Hepatocyte (in vitro differentiated cells): ENCODE measurements at places on chromosomes 7 and 10. TPM values are rescaled to one million over a fixed set of nuclear protein-coding genes. Genes with fewer than 3 reads are reported as not detected.

- no peak for DNase-seq
- no peaks in the 10 kb centered on the region for H3K36me3 ChIP-seq
- H3K4me3 ChIP-seq: no peak overlapping the region
- no peak overlapping the region for H3K27ac ChIP-seq
- no peaks in the 10 kb centered on the region for H3K4me1 ChIP-seq
These were observed 67.8 kb upstream of the ATP6V0A4 start for GRCh38 chr7:138865843-138866242.

The PGAM1 gene
- 204 and 214 TPM in 2 replicates for total RNA-seq

- peaks cover 17% of the 10 kb centered on the region for H3K4me1 ChIP-seq
- no peak overlapping the region for H3K27ac ChIP-seq
- no peaks in the 10 kb centered on the region for H3K27me3 ChIP-seq
- no peaks in the 10 kb centered on the region for H3K36me3 ChIP-seq
- DNase-seq: no peak
These were observed 181.4 kb downstream of the JCAD start for GRCh38 chr10:29877793-29878491.

The SFTPA1 gene
- total RNA-seq: not detected in 2 replicates

DNA sequence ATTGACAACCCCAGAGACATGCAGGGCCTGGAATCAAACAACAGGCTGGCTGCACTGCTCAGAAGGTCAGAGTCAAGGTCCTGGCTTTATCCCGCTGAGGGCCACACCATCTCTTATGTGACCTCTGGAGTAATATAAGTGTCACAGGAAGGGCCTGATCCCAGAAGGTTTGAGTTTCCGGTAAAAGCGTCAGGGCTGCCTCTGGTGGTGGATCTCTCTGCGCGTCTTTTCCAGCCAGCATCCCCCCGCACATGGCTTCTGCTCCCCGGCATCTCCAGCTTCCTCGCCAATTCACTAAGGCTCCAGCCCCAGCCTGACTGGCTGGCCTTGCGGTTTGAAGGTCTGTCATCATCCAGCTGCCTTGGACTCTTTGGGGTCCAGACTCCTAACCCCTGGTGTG is 54.2 kb downstream of the SNX10 start:
- DNase-seq: no peak
- H3K4me1 ChIP-seq: no peaks in the 10 kb centered on the region
- H3K36me3 ChIP-seq: no peaks in the 10 kb centered on the region
- no peaks in the 10 kb centered on the region for H3K27me3 ChIP-seq
- H3K27ac ChIP-seq: no peak overlapping the region

The ADO gene
- total RNA-seq: 24.6 and 25.8 TPM in 2 replicates

The MCM10 gene
- 2.7 and 3.1 TPM in 2 replicates for total RNA-seq

- H3K4me3 ChIP-seq: no peak overlapping the region
- no peak for DNase-seq
- H3K36me3 ChIP-seq: no peaks in the 10 kb centered on the region
- H3K27me3 ChIP-seq: no peaks in the 10 kb centered on the region
- H3K4me1 ChIP-seq: no peaks in the 10 kb centered on the region
These were observed 19.4 kb downstream of the PFKFB3 start for GRCh38 chr10:6221971-6222751.

DNA sequence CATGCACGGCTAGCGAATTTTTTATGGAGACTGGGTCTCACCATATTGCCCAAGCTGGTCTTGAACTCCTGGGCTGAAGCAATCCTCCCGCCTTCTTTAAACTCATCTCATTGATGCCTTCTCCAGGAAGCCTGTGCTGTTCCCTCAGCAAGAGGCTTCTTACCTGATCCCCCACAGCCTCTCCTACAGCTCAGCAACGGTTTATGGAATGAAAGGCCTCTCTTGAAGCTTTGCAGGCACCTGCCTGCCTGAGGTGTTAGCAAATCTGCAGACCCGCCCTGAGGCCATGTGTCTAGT is 468 bp upstream of the TRIM56 start:
- no peak overlapping the region for H3K4me3 ChIP-seq
- H3K4me1 ChIP-seq: peaks cover 8% of the 10 kb centered on the region
- peak overlapping the region; percentile 98 for H3K27ac ChIP-seq
- no peaks in the 10 kb centered on the region for H3K36me3 ChIP-seq
- no peak for DNase-seq
- no peaks in the 10 kb centered on the region for H3K27me3 ChIP-seq

The SERPINE1 gene
- total RNA-seq: 81.8 and 98.2 TPM in 2 replicates

DNA sequence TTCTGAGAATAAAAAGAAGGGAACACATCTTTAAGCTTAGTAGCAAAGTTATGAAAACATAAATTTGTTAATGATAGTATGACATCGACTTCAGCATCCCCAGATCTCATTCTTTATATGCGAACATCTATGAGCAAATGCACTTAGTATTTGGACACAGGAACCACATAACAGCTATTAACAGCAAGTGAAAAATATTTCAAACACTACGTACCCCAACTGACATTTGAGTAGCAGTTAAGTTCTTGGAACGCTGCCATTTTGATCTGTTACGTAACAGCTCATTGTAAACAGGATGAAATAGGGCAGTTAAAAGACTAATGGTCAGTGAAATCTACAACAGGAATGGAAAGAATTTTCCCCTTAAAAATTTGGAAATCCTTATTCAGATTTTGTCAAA is 428.9 kb downstream of the TNS3 start:
- DNase-seq: peak; percentile 70
- H3K27ac ChIP-seq: peak overlapping the region; percentile 6
- H3K4me1 ChIP-seq: peaks cover 18% of the 10 kb centered on the region

DNA sequence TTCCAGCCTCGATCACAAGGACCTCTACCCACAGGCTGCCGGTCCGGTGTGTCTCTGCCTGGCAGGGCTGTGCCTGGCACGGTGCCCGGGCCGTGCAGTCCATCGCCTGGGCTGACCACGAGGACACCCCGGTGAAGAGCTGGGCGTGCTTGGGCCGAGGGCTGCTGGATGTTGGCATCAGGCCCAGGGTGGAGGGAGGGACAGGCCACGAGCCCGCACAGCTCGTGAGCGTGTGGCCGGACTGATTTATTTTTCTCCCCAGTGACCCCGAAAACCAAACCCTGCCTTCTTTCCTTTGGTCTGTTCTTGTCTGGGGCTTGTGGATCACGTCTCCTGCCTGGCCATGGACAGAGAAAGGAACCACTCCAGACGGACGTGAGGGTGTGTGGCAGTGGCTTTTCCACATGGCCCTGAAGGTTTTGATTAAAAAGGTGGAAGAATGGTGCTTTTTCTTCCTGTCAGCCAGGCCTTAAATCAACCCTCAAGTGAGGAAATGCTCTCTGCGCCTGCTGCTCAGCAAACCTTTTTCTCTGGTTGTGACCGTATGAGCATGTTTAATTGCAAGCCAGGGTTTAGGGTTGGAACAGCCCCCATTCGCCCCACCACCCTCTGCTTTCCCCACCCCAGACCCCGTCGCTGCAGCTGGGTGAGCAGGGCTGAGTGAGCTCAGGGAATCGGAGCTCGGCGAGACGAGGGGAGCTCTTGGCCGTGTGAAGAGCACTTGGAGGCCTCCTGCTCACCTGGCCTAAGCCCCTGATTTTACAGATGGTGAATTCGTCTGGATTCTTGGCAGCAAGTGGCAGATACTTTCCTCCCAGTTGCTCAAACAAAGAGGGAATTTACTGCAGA is 130.1 kb downstream of the RGS10 start:
- DNase-seq: no peak
- H3K36me3 ChIP-seq: no peaks in the 10 kb centered on the region

The PCLO gene
- 4.2 and 8.1 TPM in 2 replicates for total RNA-seq

GRCh38 chr7:80873140-80873539 is 45.7 kb downstream of the SEMA3C start:
- no peak overlapping the region for H3K27ac ChIP-seq
- H3K36me3 ChIP-seq: no peaks in the 10 kb centered on the region
- no peaks in the 10 kb centered on the region for H3K27me3 ChIP-seq
- no peak for DNase-seq
- peaks cover 28% of the 10 kb centered on the region for H3K4me1 ChIP-seq

The STEAP1B gene
- 0.36 TPM in 1 of 2 replicates, not detected in the other for total RNA-seq

- no peaks in the 10 kb centered on the region for H3K36me3 ChIP-seq
- H3K27ac ChIP-seq: no peak overlapping the region
- H3K4me1 ChIP-seq: no peaks in the 10 kb centered on the region
- H3K4me3 ChIP-seq: no peak overlapping the region
These were observed 51.2 kb downstream of the INSYN2A start for GRCh38 chr10:127145173-127145572.

GRCh38 chr7:30813466-30813865 is 42.2 kb downstream of the MINDY4 start:
- H3K4me3 ChIP-seq: no peak overlapping the region
- no peaks in the 10 kb centered on the region for H3K36me3 ChIP-seq
- no peaks in the 10 kb centered on the region for H3K4me1 ChIP-seq
- DNase-seq: no peak
- no peaks in the 10 kb centered on the region for H3K27me3 ChIP-seq
- no peak overlapping the region for H3K27ac ChIP-seq

The RPS24 gene
- total RNA-seq: 2,225 and 2,372 TPM in 2 replicates

The CRYGN gene
- total RNA-seq: not detected in 2 replicates

The WEE2 gene
- 3.6 and 3.7 TPM in 2 replicates for total RNA-seq

DNA sequence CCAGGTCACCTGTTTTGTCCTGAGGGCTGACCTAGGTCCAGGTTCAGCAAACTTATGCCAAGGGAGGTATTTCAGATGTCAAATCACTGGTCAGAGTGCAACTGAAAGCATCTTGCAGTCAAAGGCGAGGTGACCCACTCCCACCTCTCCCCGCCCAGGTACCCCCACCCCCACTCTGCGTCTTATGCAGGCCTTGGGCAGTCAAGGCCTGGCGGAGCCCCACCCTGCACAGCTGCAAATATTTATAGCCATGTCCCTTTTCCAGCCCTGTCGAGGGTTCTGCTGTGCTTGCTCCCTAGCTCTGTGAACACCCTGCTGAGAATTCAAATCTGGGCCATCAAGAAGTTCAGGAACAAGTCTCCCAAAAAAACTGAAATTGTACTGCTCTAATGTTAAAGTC is 40.6 kb upstream of the BMPR1A start:
- no peak overlapping the region for H3K27ac ChIP-seq
- no peak overlapping the region for H3K4me3 ChIP-seq
- peaks cover 6% of the 10 kb centered on the region for H3K4me1 ChIP-seq
- H3K27me3 ChIP-seq: no peaks in the 10 kb centered on the region

GRCh38 chr7:9022456-9022855 is 589.0 kb downstream of the NXPH1 start:
- no peak for DNase-seq
- no peaks in the 10 kb centered on the region for H3K27me3 ChIP-seq
- no peak overlapping the region for H3K27ac ChIP-seq
- H3K4me3 ChIP-seq: no peak overlapping the region
- no peaks in the 10 kb centered on the region for H3K4me1 ChIP-seq

The JCAD gene
- total RNA-seq: 11.0 and 12.8 TPM in 2 replicates

The COL28A1 gene
- total RNA-seq: 0.47 and 1.1 TPM in 2 replicates

- H3K4me1 ChIP-seq: no peaks in the 10 kb centered on the region
- no peak overlapping the region for H3K4me3 ChIP-seq
- no peak for DNase-seq
These were observed 63.1 kb downstream of the MALRD1 start for GRCh38 chr10:19111501-19112267.

The LRRC61 gene
- total RNA-seq: 23.4 and 24.0 TPM in 2 replicates

DNA sequence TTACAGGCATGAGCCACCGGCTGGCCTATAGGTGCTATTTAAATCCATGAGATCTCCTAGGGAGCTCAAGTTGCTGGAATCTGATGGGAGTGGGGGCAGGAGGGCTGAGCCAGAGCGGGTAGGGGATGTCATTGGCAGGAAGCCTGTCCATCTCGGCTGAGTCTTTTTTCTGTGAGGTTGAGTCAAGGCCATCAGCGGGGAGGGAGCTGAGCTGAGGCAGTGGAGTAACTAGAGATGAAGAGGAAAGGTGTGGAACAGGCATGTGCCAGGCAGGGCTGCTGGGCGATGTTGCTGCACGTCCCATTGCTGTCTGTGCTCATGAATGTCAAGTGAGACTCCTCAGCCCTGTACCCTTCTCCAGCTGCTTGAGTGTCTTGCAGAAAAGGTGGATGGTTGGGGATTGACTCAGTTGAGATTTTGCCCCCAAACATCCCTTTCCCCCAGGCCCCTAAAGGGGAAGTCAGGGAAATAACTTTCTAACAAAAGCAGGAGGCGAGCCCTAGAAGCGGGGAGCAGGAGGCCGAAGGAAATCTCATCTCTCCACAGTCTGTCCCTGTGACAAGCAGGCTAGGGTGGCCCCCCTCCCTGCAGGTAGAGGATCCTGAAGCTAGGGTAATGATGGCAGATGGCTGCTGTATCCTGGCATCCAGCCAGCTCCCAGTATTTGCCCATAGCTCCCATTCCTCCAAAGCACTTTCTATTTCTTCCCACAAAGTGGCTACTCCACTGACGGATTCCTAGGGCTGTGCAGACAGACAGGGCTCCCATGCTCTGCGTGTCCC is 5.4 kb downstream of the ATP6V1F start:
- H3K27ac ChIP-seq: no peak overlapping the region
- no peak overlapping the region for H3K4me3 ChIP-seq
- peaks cover 23% of the 10 kb centered on the region for H3K4me1 ChIP-seq
- no peak for DNase-seq

The MINPP1 gene
- total RNA-seq: 52.3 and 56.1 TPM in 2 replicates

DNA sequence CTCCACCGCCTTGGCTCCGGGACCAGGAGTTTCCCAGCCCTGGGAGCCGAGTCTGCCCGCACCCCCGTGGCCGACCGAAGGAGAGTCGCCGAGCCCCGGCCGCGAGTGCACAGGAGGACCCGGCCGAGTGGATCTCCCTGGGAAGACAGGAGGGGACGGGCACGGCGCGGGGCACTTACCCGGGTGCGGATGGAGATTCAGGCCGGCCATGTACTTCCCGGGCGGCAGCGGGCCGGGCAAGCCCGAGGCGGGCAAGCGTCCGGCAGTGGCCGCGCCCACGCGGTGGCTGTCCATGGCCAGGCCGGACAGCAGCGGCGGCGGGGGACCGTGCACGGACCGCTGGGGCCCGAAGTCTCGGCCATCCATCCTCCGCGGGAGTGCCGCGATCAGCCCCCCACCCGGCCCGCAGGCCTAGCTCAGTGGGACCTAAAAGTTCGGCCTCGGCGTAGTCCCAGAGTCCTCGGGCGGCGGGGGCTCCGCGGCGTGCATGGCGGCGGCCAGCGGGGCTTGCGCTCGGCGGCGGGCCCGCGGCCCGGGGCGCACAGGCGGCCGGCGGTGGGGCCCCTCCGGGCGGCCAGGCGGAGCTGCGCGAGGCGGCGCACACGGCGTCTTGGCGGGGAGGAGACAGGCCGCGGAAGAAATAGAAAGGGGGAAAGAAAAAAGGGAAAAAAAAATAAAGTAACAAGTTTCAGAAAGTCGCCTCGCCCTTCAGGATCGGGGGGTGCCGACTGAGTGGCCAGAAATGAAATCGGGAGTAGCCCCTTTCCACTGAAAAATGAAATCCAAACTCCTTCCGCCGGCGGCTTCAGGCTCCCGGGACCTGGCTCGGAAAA is 2.5 kb downstream of the TNRC18 start:
- H3K4me3 ChIP-seq: peak overlapping the region; percentile 92
- DNase-seq: no peak
- peaks cover 24% of the 10 kb centered on the region for H3K4me1 ChIP-seq
- no peaks in the 10 kb centered on the region for H3K36me3 ChIP-seq
- peak overlapping the region; percentile 100 for H3K27ac ChIP-seq

The TMEM236 gene
- total RNA-seq: 0.80 and 1.4 TPM in 2 replicates

GRCh38 chr7:111026806-111027205 is 64.1 kb upstream of the LRRN3 start:
- no peaks in the 10 kb centered on the region for H3K36me3 ChIP-seq
- H3K4me3 ChIP-seq: no peak overlapping the region
- H3K27me3 ChIP-seq: no peaks in the 10 kb centered on the region
- peaks cover 7% of the 10 kb centered on the region for H3K4me1 ChIP-seq
